ENCODE measurements at places on chromosomes 11 and 22.
A peak's percentile ranks its signal among the peaks of the same experiment; 100 is the strongest.

- DNase-seq: no peak
Measured at GRCh38 chr22:48434868-48435250, 1392.8 kb downstream of the BRD1 start.

- DNase-seq: no peak
Measured at GRCh38 chr11:112339566-112339965, 78.9 kb upstream of the PLET1 start.

DNA sequence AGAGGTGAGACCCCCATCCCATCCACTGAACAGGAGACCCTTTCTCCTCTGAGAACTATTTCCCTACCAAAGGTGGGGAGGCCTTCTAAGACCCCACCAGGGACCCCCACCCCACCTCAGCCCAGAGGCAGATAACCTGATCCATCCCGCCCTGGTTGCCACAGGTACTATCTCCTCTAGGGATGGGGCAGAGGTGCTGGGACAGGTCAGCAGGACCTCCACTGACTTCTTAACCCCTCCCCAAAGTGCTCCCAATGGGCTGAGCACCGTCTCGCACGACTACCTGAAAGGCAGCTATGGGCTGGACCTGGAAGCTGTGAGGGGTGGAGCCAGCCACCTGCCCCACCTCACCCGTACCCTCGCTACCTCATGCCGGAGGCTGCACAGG lies 4.3 kb downstream of the INPPL1 start:
- DNase-seq: no peak

- no peak for DNase-seq
Measured at GRCh38 chr22:25409240-25409639, 155.2 kb upstream of the GRK3 start.

- peak; percentile 25 for DNase-seq
Measured at GRCh38 chr22:41687901-41688364, 734 bp downstream of the SNU13 start.
